CD4-positive, alpha-beta T cell (primary cell): ENCODE measurements at places on chromosomes 4 and X. TPM values are rescaled to one million over a fixed set of nuclear protein-coding genes. Genes with fewer than 3 reads are reported as not detected.

SMIM10 gene
- not detected for total RNA-seq

EDNRA gene
- not detected for total RNA-seq

SORBS2 gene
- total RNA-seq = not detected

EFNB1 gene
- 2.9 TPM for total RNA-seq

GJB1 gene
- not detected for total RNA-seq

ADRA2C gene
- total RNA-seq = not detected

NALF2 gene
- total RNA-seq = not detected

SPANXN4 gene
- total RNA-seq = not detected

HAND2 gene
- not detected for total RNA-seq

UGT2B17 gene
- total RNA-seq = not detected

MGAT4D gene
- total RNA-seq = not detected

MEPE gene
- total RNA-seq = not detected

C4orf50 gene
- total RNA-seq = 0.16 TPM

MUC7 gene
- not detected for total RNA-seq

FGFBP1 gene
- not detected for total RNA-seq
